DMS 273 treated with DMSO at 0.1 percent for 48 hours (cell line): ENCODE measurements at places on chromosomes 7 and 10.

DNA sequence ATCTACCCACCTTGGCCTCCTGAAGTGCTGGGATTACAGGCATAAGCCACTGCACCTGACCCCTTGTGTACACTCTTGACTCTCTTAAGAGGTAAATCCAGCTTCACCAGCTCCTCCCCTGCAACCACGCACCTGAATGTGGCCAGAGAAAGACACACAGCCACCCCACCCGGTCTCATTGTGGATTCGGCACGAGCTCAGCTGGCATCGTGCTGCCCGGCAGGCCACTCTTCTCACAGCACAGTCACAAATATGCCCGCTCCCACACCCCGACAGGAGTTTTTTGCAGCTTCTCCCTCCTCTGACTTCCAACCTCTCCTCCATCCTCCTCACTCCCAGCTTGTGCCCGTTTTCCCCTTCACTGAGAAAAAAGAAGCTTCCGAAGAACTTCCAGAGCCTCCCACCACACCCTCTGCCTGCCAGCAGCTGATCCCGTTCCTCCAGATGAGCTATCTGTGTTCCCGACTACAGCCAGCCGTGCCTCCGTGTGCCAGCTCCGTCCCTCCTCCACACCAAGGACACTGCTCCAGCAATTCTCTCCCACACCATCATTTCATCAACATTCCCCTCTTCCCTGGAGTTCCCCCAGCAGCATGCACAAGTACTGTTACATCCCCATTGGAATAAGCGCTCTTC, 8.0 kb upstream of the SMARCD3 start:
- no peak for DNase-seq

DNA sequence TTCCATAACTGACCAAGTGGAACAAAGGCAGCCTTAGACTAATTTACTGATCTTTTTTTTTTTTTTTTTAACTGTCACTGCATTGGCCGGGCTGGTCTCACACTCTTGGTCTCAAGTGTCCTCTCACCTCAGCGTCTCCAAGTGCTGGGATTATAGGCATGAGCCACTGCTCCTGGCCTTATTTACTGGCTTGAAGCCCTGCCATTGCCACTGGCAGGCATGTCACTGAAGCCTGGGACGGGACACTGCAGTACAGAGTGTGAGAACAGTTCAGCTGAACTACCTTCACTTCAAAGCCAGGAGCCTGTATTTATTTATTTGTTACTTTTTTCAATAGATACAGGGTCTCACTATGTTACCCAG, 15.4 kb upstream of the ARHGAP12 start:
- DNase-seq = no peak

- DNase-seq = no peak
Measured at GRCh38 chr7:17971411-17971810, 31.1 kb upstream of the SNX13 start.

GRCh38 chr10:126439942-126440341, 51.7 kb upstream of the ADAM12 start:
- DNase-seq = no peak

DNA sequence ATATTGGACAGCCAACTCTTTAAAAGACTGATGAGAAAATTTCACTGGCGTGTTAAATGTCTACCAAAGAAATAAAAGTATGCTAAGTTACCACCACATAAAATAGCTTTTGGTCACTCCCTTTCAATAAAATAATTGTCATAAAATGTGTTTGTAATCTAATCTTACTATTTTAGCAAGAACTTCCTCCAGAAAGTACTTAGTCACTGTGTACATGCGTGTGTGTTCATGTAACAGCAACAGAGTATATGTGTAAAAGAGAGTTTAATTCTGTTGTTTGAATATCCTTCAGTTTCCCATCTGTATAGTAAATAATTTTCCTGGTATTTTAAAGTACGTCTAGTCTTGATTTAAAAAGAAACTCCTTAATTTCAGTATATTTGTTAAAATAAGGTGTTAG, 35.0 kb upstream of the WASL start:
- DNase-seq = no peak

DNA sequence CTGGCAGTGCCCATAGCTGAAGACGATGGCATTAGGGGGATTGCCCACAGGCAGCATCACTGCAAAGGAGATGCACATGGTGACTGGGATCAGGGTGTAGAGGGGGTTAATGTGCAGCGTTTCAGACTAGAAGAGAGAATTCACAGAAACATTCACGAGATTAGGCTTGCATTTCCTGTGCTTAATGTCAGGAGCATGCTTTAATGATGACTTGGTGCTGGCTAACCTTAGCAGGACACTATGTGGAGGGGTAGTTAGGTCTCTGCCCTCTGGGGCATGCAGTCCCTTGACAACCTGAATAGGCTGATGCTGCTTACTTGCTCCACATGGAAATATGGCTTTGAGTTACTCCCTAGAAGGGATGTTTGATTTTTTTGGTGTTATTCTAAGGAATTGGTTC, 21.8 kb downstream of the STMP1 start:
- DNase-seq = no peak

DNA sequence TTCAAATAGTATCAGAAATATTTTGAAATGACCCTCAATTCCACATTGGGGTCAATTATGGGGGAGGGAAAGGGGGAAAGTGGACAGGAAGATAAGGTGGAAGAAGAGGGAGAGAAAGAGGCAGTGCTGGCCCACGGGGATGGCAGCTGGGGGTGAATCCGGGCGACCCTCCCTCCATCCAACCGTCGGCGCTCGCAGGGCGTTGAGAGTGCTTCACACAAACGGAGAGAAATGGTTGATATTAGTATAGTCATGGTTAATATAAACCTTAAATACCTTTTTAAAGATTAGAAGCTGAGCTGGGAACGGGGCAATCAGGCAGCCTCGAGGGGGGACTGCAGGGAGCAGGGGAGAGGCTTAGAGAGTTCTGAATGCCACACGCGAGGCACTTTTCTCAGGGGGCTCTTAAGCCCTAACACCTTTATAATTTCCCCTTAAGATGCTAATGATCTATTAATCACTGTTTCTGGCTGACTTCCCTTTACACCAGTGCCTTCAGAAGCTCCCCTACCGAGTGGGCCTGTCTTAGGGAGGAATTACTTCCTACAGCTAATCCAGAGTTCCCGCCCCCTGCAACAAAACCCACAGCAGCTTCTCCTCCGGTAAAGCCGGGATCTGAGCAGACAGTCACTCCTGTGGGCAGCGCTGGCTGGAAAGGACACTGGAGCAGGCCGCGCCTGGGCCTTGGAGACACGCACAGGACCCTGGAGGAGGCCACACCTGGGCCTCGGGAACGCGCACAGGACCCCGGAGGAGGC, 39.5 kb downstream of the PRKAG2 start:
- DNase-seq = no peak

- DNase-seq = peak; percentile 16
Measured at GRCh38 chr7:13282377-13282980, 595.0 kb downstream of the ARL4A start.

- DNase-seq = no peak
Measured at GRCh38 chr10:80275756-80276155, 13.7 kb downstream of the MAT1A start.

- peak; percentile 3 for DNase-seq
Measured at GRCh38 chr10:52308251-52309031, 5.6 kb upstream of the DKK1 start.

DNA sequence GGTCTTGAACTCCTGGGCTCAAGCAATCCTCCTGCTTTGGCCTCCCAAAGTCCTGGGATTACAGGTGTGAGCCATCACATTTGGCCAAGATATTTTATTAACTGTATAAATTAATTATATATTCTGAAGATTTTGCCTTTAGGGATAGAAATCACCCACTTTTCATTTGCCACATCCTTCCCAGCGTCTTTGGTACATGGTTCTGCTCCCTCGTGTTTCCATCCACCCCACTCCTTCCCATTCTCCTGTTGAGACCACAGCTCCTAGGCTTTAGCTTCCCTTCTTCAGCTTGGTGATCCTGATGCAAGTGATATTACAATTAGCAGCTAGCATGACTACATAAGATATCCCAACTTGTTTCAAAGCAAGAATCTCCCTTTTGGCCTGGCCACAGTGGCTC, 8.4 kb downstream of the CPA1 start:
- DNase-seq = no peak

DNA sequence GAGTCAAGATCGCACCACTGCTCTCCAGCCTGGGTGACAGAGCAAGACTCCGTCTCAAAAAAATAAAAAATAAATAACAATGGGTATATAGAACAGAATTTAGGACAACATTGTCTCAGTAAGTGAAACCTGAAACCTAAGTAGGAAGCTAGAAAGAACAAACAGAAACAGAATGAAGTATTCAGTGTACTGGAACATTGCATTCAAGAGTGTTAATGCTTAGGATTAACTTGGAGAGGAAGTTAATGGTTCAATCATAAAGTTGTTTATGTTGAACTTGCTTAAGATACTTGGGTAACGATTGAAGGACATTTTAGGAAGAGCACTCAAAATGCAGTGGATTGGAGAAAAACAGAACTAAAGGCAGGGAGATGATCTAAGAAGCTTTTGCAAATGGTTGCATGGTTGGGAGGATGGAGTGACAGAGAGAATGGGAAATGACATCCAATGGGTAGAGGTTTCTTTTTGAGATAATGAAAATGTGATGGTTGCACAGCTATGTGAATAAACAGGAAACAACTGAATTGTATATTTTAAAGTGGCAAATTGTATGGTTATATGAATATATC, 233.7 kb downstream of the ADK start:
- DNase-seq = no peak

GRCh38 chr7:91034459-91035368, 229.5 kb upstream of the FZD1 start:
- peak; percentile 19 for DNase-seq

DNA sequence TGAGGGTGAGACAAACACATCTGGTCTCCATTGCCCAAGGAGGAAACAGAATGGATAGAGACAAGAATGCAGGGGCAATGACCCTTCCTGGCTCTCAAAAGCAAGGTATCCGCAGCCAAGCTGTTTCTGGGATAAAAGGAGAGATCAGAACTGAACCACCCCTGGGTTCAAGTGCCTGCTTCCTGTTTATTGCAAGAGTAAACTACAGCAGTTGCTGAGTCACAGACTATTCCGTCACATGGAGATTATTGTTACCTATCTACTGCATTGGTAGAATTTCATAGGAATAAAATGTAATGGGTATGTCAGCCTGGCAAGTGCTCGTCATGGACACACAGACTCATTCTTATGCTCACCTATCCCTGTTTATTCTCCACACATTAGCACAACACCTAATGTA, 821.6 kb downstream of the GRID1 start:
- no peak for DNase-seq

DNA sequence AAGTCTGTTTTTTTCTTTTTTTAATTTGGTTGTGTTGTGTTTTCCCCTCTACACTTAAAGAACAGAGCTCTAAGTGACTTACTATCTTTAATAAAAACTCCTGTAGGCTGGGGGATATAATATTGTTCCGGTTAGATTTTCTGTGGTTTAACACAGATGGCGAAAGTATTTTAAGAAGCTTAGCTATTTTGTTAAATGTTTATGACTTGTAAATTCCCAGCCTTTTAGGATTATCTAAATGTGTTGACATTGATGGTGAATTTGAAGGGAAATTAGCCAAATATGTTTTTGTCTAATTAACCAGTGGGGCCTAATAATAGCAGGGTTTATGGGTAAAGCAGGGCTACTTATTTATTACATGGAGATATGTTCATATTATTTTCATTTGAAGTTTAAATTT, 538.5 kb downstream of the INHBA start:
- DNase-seq = no peak

DNA sequence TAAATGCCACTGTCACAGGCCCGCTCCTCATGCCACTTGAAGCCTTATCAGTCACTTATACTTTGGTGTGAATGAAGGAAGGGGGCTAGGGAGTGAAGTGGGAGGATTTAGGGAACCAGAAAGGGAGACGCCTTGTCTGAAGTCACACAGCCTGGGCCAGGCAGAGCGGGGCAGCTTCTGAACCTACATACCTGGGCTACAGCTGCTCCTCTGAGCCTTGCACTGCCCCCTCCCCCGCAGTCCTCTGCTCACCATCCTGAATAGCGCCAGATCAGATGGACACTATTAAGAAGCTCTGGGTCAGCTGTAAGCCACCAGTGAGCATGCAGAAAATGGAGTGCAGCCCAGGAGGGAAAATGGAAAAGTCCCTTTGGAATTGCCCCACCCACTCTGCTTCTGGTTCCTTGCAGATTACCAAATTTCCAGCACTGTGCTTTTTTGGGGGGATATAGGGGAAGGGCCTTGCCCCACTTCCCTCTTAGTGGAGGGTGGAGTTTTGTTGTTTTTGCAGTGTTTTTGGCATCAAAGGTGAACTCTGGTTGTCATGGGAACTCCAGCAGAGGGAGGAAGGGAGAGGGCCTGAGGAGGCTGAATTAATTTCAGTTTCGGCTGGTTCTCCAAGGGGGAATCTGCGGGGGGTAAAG, 35.0 kb upstream of the ADCYAP1R1 start:
- no peak for DNase-seq

- DNase-seq = peak; percentile 0
Measured at GRCh38 chr10:59099481-59099880, 77.0 kb upstream of the PHYHIPL start.

- DNase-seq = no peak
Measured at GRCh38 chr7:144957998-144958397, 122.1 kb upstream of the TPK1 start.

DNA sequence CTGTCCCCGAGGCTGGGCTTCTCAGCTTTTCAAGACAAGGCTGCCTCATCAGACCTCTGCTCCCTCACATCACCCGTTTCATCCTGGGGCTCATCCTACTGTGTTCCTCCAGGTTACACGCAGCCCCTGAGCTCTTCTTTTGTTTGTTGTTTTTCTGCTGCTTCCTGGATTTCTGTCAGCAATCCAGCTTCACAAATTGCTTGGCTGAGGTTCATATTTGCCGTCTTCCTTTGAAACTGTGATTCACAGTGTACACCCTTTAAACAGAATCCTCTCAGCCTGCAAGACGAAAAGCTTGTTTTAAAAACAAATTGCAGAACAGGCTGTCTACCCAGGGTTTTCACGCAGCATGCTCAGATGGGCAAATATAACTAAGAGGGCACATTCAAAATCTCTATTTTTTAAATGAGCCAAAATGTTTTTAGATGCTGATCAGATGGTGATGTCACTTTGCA, 39.1 kb upstream of the PARD3 start:
- no peak for DNase-seq

GRCh38 chr7:69577221-69577620, 21.1 kb upstream of the AUTS2 start:
- DNase-seq = no peak

DNA sequence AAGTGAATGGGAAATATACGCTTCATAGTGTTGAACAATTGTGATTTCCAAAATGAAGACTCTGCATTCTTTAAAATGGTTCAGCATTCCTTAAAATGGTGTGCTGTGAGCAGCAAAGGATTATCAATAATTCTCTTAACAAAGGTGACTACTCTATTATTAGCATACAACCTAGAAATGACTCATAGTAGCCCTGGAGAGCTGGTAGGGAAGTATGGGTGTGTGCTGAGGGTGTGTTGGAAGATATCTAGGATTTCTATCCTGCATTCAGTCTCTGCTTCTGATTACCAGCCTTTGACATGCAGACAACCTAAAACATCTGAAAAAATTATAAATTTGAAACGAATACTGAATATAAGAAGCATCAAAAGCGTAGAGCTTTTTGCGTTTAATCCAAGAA, 72.5 kb downstream of the SEMA3D start:
- DNase-seq = no peak
